Stimulated activated CD8-positive, alpha-beta memory T cell treated with anti-CD3 and anti-CD28 coated beads, Interleukin-7, amount 100 ng/mL, for 4 hours (primary cell): ENCODE measurements at places on chromosomes 12 and 14.

DNA sequence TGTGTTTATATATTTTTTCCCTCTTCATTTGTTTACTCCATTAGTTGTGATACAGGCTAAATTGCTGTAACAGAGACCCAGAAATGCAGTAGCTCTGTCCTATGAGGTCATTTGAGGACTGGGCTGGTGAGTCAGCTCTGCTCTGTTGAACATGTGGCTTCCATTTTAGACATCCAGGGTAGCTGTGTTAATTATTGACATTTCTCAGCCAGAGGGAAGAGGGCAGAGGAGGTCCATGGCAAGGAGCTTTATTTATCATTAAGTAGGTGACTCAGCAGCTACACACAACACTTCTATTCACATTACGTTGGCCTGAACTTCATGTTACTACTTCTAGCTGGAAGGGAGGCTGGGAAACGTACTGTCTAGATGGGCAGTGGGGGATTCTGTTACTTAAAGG lies 85.4 kb downstream of the PTCSC3 start:
- DNase-seq = no peak

- DNase-seq = no peak
These were observed 55.2 kb downstream of the NDUFA12 start for GRCh38 chr12:94948232-94948810.

DNA sequence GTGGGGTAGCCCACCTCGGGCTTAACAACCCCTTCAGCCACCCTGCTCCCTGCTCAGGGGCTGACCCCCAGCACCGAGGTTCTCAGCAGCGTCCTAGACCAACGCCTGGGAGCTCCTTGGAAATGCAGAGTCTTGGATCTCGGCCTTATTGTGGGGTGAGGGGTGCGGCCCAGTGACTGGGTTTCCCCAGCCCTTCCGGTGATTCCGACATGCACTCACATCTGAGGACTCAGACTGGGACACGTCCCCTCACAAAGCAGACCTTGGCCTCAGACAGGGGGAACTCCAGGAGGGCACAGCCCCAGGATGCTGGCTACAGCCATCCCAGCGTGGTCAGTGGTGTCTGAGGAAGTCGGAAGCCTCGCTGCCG lies 117.7 kb downstream of the RFLNA start:
- DNase-seq = no peak

- no peak for DNase-seq
These were observed 6.8 kb upstream of the CCDC177 start for GRCh38 chr14:69581316-69581935.

GRCh38 chr14:21309956-21310355 lies 30.1 kb downstream of the RPGRIP1 start:
- DNase-seq = no peak

- DNase-seq = no peak
These were observed 41.6 kb downstream of the DAD1 start for GRCh38 chr14:22547313-22547947.

DNA sequence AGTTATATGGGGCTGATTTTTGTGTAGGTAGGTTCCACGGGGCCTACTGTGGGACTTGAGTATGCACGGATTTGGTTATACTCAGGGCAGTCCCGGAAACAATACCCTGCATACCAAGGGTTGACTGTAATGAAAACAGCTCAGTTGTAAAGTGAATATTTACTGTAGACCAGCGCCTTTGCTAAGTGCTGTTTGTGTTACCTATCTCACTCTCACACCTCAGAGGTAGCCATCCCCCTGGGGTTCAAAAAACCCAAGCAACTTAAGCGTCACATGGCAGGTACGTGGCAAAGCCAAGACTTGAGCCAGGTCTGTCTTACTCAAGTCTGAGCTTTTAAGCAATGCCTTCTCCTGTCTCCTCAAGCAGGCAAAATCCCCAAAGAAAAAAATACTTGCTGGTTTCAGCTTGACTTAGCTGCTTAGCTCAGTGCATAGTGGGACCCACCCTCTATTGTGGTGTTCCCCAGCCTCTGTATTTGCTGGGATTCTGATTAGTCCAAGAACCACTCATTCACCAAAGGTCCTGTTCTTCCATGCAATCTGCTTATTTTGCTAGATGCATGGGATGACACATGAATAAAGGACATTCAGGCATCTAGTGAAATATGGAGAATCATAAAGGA lies 34.2 kb upstream of the STRN3 start:
- DNase-seq = no peak

DNA sequence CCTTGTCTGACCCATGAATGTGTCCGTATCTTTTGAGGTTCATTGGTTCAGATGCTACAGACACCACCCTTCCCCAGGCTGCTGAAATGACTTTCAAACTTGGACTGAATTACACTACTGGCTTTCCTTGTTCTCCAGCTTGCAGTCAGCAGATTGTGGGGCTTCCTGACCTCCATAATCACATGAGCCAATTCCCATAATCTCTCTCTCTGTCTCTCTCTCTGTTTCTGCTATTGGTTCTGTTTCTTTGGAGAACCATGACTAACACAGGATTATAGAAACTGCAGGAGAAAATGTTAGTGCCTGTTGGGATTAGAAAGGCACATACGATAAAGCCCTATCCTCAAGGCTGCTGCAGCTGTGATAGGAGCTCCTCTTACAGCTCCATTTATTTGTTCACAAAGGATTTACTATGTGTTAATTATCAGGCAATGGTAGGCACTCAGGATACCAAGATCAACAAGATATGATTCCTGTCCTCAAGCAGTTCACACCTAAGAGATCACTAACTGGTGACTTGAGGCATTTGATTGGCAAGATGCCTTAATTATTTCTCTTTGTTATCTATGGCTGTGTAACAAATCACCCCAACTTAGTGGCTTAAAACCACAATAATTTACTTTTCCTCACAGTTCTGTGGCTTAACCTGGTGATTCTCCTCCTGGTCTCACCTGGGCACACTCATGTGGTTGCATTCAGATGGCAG lies 10.2 kb upstream of the NYNRIN start:
- DNase-seq = no peak

DNA sequence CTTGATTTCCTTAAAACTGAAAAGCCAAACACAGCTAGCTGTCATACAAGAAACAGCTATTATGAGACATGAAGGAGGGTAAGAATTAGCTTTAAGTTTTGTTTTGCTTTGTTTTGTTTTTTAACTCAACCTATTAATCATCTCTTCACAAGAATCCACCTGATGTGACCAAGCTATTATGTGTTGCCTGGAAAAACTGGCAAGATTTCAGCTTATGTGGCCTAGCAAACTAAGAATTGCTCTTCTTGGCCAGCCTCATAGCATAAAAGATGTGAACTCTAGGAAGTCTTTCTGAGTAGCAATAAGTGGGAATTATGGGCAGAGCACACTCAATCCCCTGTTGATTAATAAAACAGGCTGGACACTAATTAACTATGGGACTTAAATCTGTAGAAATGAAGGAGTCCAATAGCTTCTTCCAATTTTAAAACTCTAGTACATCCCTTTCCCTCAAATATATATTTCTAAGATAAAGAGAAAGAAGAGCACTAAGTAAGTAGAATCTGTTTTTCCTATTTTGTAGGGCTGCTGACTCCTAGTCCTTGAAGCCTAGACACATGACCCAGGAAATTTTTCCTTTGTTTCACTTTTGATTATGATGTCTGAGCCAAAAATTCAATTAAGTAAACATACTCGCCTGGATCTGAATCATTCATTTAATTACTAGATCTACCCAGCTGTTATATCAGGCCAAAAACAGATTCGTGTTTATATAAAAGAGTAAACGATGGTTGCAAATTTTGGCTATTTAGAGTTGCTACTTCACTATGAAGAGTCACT lies 75.7 kb downstream of the GTF2A1 start:
- DNase-seq = no peak

- no peak for DNase-seq
These were observed 243.2 kb downstream of the CACNA1C start for GRCh38 chr12:2295941-2296461.

GRCh38 chr14:90892970-90893369 lies 76.7 kb upstream of the TTC7B start:
- DNase-seq = no peak

DNA sequence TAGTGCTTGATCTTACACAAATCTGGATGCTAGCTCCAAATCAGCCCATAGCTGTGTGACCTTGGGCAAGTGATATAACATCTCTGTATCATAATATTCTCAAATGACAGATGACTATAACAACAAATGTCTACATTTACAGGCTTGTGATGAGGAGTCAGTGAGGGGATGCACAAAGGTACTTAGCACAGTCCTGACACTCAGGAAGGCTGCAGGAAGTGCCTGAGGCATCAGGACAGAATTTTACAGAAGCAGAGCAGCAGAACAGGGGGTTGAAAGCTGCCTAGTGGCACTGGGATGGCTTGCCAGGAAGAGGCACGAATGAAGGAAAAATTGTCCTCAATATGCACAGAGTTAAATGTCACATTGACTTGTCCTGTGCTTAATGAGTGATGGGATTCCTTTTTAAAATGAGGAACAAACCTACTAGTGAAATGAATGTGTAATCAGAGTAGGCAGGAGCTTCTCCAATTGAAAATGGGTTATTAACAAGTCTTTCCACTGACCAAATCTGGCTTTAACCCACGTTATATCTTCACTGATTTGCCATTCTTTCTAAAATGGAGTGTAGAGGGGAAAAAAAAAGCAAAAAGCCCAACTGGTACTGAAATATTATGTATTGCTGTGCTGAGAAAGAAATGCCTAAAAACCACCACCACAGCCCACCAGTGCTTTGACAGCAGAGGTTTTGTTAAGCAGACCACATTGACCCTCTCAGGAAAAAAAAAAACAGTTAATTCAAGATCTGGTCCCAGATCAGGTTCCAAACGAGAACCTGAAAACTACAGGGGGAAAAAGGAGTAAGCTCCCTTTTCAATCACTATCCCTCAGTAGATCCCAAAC lies 11.6 kb downstream of the BTG1 start:
- no peak for DNase-seq
